NCI-H1417 (cell line): ENCODE measurements at places on chromosomes 11 and 22.

- no peak for DNase-seq
Measured at GRCh38 chr11:2781408-2782274, 81.8 kb upstream of the KCNQ1OT1 start.

- DNase-seq: no peak
Measured at GRCh38 chr11:91630916-91631673, 593.5 kb upstream of the FAT3 start.

DNA sequence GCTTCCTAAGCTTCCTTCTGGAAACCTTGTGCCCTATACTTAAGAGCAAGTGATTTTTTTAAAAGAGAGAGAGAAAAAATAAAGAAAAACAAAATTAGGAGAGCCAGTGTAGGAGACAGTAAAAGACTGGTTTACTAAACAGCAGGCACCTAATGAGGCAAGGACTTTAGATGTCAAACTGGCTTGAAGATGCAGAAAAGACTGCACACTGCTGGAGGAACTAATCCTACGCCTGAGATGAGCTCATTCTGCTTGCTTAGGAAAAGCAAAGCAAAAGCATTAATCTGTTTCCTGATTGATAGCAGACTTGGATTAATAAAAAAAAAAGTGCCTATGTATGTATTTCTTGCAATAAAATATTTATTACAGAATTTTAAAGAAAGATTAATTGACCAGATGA is 113.6 kb upstream of the SEZ6L start:
- no peak for DNase-seq

DNA sequence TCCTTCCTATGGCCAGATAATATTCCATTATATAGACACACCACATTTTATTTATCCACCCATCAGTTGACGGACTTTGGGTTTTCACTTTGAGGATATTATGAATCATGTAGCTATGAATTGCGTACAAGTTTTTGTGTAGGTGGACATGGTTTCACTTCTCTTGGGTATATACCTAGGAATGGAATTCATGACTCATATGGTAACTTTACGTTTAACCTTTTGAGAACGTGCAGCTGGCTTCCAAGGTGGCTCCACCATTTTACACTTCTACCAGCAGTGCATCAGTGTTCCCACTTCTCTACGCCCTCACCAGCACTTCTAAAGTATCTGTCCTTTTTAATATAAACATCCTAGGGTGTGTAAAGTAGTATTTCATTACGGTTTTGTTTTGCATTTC is 112.0 kb downstream of the PLEKHA7 start:
- no peak for DNase-seq

- no peak for DNase-seq
Measured at GRCh38 chr11:32821917-32822560, 7.7 kb upstream of the PRRG4 start.

DNA sequence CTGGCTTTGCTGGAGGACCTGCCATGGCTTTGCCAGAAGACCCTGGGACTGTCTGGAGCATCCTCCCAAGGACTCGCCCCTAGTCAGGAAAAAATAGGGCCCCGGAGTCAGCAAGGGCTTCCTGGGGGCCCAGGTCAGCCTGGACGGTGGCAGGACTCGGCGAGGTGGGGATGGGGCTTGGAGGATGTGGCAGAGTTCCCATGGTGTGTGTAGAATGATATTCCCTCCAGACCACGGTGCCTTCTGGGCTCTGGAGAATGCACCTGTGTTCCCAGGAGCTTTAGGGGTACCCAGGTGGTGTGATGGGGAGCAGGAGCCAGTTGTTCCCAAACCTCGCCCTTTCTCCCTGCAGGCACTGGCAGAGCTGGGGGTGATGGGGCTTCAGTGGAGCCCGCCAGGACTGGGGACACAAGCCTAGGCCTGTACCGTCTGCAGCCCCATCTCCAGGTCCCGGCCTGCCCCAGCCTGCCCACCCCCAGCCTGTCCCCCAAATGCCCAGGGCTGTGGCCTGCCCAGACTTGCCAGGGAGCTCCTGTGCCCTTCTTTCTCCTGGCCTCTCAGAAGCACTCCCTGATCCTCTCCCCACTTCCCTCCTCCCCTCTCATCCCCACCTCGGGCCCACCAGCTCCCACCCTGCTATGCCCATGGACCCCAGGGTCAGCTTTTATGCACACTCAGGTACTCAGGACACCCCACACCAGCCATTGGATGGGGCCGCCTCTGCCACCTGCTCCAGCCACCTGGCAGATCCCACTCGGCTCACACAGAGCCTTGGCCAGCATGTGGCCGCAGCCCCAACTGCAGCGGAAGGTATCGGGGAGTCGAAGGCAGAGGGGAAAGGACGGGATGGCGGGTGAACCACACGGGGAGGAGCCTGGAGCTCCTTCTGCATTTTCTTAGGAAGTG is 82.1 kb downstream of the CDKN1C start:
- DNase-seq: no peak

- DNase-seq: no peak
Measured at GRCh38 chr11:10906521-10906920, 48.7 kb upstream of the ZBED5 start.
